ENCODE measurements at places on chromosomes 5 and 9.

- no peak for DNase-seq
These were observed 24.4 kb downstream of the ANKRD33B start for GRCh38 chr5:10588109-10588775.

DNA sequence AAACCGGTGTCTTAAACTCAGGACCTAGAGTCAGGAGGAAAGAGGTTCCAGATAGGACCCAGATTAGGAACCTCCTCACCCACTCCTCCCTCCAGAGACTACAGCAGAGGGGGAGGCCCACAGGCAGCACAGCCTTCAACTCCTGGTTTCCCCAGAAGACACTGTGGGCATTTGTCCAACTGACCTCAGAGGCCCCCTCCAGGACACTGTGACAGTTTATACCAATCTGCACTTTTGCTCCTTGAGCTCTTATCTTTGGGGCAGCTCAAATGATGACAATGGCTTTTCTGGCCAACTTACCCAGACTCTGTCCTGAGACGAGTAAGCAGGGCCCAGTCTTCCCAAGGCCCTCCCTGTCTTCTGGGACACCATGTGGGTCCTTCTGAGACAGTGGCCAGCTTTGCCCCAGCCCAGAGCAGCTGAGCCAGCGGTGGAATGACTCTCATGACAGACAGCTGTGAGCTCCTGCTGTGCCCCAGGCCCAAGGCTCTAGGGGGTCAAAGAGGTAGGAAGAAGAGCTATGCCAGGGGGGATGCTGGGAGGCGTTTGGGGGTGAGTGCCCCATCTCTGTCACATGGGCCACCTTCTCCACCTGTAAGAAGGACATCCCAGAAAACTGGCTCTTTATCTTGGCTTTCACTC, 14.3 kb downstream of the OR2V2 start:
- DNase-seq = no peak

DNA sequence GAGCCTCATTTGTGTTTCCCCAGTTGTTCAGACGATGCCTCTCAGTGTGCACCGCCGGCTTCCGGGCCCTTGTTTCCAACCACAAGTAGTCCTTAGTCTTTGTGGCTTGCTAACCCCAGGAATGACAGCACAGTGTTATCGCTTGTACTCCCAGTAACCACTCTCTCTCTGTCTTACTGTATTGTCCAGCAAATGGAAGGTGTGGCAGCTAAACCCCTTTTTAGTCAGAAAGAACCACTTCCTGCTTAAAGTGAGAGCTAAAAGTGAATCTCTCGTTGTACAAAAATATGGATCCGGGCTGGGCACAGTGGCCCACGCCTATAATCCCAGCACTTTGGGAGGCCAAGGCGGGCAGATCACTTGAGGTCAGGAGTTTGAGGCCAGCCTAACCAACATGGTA, 61.3 kb downstream of the ENC1 start:
- DNase-seq = no peak

DNA sequence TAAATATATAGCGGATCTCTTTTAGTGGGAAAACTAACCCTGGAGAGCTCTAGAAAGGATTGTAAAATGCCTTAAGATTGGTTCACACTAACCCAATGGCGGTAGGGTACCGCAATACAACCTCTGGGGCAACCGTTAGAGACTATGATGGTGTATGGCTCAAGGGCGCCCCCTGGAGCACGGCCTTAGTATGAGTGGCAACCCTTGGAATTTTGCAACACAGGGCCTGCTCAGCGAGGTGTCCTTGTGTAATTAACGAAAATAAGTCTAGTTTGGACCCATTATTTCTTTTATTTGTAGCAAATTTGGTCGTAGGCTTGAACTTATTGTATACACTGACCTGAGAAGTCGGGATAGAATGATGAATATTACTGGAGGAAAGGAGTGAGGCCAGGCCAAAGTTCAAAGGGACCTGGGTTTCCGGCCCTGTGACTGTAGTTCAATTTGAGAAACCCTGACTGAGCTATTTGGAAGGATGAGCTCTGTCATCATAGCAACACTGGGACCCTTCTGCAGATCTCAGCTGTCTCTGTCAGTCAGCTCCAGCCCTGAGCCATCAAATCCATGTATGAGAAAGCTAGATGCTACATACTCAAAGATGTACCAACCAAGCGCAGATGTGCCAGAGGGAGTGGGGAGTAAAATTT, 54.8 kb downstream of the CAMK4 start:
- peak; percentile 13 for DNase-seq

DNA sequence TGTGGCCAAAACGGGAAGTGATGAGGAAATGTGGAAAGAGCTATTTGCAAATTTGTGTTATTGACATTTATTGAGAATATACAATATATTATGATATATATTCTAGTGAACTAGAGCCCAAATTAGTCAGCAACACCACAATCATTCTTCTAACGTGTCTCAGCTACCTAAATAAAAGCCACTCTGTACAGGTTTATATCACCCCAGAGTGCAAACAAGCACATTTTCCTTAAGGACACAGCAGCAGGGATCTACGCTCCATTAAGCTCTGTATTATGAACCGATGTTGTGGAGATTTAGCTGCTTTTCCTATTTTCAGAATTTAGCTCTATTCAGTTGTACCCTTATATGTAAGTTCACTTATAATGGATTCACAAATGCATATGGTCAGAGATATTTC, 77.9 kb downstream of the CDH18 start:
- DNase-seq = no peak

DNA sequence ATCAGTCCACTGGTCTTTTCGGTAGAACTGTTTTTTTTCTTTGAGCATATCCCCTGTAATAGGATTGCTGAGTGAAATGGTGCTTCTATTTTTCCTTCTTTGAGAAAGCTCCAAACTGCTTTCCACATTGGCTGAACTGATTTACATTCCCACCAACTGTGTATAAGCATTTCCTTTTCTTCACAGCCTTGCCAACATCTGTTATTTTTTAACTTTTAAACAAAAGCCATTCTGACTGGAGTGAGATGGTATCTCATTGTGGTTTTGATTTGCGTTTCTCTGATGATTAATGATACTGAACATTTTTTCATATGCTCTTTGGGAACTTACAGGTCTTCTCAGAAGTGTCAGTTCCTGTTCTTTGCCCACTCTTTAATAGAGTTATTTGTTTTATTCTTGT, 764.7 kb downstream of the MTRR start:
- DNase-seq = peak; percentile 35

DNA sequence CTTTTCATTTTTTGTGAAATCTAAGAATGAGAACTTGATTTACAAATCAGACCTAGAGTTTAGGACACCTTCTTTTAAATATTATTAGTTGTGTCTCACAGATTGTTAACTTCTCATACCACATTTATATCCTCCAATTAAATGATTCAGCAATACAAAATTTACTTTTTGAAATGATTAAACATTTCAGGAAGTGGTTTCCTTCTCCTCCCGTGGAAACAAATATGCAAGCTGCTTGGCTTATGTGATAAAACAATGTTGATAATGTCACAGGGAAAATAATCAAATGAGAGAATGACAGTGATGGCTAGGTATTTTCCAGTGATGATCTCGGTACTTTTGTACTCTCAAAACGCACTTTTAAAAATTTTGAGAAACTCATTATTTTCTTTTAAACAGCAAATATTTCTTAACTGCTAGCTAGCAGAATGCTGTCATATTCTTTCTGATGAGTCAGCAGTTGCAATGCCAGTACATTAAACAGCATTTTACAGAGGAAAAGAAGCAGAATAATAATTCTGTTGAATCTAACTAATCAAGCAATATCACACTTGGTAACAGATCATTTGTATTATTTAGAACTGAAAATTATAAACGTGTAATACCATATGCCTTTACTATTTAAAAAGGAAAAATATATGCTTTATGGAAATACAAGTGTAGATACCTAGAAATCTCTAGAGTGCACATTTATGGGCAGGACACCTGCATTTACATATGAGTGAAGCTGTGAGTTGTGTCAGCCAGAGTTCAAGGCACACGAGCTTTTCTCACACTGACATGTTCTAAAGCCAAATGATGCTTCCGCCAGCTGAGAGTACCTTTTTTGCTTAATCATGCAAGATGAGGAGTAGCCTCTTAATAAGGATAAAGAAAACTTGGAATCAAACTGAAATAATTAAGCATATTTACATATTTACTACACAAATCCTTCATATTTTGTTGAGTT, 53.6 kb upstream of the CDH18 start:
- DNase-seq = peak; percentile 8

GRCh38 chr5:57277085-57277484, 103.2 kb downstream of the GPBP1 start:
- peak; percentile 49 for DNase-seq

GRCh38 chr9:93296889-93297480, 113.0 kb downstream of the WNK2 start:
- no peak for DNase-seq

DNA sequence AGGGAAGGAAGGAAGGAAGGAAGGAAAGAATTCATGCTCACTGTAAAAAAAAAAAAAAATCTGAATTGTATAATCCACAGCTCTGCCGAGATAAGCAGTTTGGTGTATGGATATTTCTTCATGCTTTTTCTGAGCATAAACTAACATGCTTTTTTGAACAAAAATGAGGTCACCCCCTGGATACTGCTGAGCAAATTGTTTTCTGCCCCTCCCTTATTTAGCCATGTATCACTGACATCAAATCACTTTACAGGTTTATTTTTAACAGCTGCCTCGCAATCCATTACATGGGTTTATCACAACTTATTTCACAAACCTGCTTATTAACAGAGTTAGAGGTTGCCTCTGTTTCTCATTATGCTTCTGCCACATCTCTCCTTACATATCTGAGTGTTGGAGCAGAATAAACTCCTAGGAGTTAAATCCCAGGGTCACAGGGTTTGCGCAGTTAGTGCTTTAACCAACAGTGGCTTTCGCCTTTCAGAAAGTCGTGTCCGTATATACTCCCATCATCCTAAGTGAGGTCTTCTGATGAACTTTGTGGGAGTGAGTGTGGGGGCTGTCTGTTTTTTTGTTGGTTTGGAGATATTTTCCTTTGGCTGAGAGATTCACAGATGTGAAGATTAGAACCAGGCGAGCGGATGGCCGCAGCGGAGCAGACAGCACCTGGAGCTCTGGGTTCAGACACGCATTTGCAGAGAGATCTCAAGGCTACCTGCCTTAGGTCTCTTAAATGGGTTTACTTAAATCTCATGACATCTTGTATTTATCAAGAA, 57.7 kb downstream of the AK8 start:
- DNase-seq = no peak

DNA sequence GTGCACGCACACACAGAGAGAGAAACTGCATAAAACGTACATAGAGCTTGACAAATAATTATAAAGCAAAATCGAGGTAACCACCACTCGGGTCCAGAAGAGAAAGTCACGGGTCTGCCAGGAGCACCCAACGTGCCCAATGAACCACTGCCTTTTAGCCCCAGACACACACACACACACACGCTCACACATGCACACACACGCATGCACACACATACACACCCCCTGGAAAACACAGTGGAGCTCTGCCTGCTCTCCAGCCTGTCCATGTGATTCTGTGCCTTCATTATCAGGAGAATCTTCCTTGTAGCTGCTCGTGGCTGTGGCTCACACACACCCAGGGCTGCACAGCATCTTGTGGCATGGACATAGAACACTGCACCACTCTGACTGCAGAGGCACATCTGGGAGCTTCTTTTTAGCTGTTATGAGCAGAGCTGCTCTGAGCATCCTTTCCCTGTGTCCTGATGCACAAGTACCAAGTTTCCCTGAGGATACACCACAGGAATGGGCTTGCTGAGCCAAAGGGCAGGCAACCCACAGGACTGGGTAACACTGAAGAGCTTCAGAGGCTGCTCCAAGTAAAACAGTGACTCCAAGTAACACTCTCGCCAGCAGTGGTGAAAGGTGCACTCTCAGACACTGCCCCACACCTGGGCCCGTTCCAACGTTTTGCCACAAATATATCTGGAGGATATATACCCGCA, 58.9 kb downstream of the CAMSAP1 start:
- DNase-seq = no peak

Measured in GM23248 (cell line).